ENCODE measurements at places on chromosomes 4 and X. TPM values are rescaled to one million over a fixed set of nuclear protein-coding genes. Genes with fewer than 3 reads are reported as not detected.

ABCB7 gene
- 19.0 TPM for total RNA-seq

MAGEA12 gene
- not detected for total RNA-seq

GATA1 gene
- not detected for total RNA-seq

GLRA3 gene
- not detected for total RNA-seq

MAGEA1 gene
- total RNA-seq: not detected

SMR3B gene
- total RNA-seq: not detected

TCEAL1 gene
- total RNA-seq: 18.1 TPM

RNF128 gene
- total RNA-seq: 29.3 TPM

MCF2 gene
- total RNA-seq: not detected

DAPP1 gene
- total RNA-seq: not detected
